ENCODE measurements at places on chromosomes 2 and 18.
A peak's percentile ranks its signal among the peaks of the same experiment; 100 is the strongest.

GRCh38 chr2:33497221-33497650 lies 20.8 kb downstream of the RASGRP3 start:
- H3K27me3 ChIP-seq: no peaks in the 10 kb centered on the region
- DNase-seq: no peak
- H3K36me3 ChIP-seq: no peaks in the 10 kb centered on the region

- no peaks in the 10 kb centered on the region for H3K36me3 ChIP-seq
- H3K27me3 ChIP-seq: no peaks in the 10 kb centered on the region
- H3K4me3 ChIP-seq: no peak overlapping the region
- H3K27ac ChIP-seq: no peak overlapping the region
- no peak for DNase-seq
- no peaks in the 10 kb centered on the region for H3K4me1 ChIP-seq
Observed at GRCh38 chr2:217097346-217097745, 237.5 kb upstream of the TNP1 start.

GRCh38 chr2:67613227-67613626 lies 216.1 kb downstream of the ETAA1 start:
- H3K4me3 ChIP-seq: no peak overlapping the region
- H3K27me3 ChIP-seq: no peaks in the 10 kb centered on the region
- H3K4me1 ChIP-seq: no peaks in the 10 kb centered on the region
- H3K36me3 ChIP-seq: no peaks in the 10 kb centered on the region
- no peak overlapping the region for H3K27ac ChIP-seq
- DNase-seq: no peak

DNA sequence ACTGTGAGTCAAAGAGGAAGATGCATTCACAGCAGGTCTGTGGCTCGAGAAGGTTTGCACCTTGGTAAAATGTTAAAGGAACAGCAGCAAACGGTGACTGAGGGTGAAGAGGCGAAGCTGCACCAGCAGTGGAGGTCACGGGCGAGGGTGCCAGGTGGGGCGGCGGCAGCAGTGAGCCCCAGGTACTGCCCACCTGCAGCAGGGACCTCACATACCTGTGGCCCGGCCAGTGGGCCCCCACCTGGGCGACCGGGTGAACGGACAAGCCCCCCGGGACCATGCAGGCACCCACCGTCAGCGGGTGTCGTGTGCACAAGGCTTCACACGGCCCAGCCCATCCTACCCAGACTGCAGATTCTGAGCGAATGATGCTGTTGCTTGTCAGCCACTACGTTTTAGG lies 23.6 kb upstream of the KCNG2 start:
- no peaks in the 10 kb centered on the region for H3K4me1 ChIP-seq
- peaks cover 12% of the 10 kb centered on the region for H3K27me3 ChIP-seq
- peaks cover 7% of the 10 kb centered on the region for H3K36me3 ChIP-seq
- no peak overlapping the region for H3K4me3 ChIP-seq

- no peak overlapping the region for H3K4me3 ChIP-seq
- H3K4me1 ChIP-seq: no peaks in the 10 kb centered on the region
- DNase-seq: no peak
- peaks cover 2% of the 10 kb centered on the region for H3K27me3 ChIP-seq
- H3K36me3 ChIP-seq: no peaks in the 10 kb centered on the region
Observed at GRCh38 chr18:78540636-78541529, 438.7 kb upstream of the SALL3 start.

GRCh38 chr2:65050931-65051330 lies 5.3 kb upstream of the CEP68 start:
- H3K4me3 ChIP-seq: no peak overlapping the region
- no peak overlapping the region for H3K27ac ChIP-seq
- H3K27me3 ChIP-seq: no peaks in the 10 kb centered on the region
- DNase-seq: no peak

- peaks cover 9% of the 10 kb centered on the region for H3K4me1 ChIP-seq
- no peaks in the 10 kb centered on the region for H3K36me3 ChIP-seq
- no peak overlapping the region for H3K4me3 ChIP-seq
- H3K27ac ChIP-seq: no peak overlapping the region
- DNase-seq: no peak
- no peaks in the 10 kb centered on the region for H3K27me3 ChIP-seq
Observed at GRCh38 chr2:214203214-214203613, 207.6 kb upstream of the VWC2L start.

GRCh38 chr2:136024616-136025015 lies 39.2 kb upstream of the DARS1 start:
- peak overlapping the region; percentile 88 for H3K27ac ChIP-seq
- peaks cover 3% of the 10 kb centered on the region for H3K27me3 ChIP-seq
- no peak for DNase-seq
- H3K4me1 ChIP-seq: peaks cover 29% of the 10 kb centered on the region
- H3K4me3 ChIP-seq: peak overlapping the region; percentile 78

DNA sequence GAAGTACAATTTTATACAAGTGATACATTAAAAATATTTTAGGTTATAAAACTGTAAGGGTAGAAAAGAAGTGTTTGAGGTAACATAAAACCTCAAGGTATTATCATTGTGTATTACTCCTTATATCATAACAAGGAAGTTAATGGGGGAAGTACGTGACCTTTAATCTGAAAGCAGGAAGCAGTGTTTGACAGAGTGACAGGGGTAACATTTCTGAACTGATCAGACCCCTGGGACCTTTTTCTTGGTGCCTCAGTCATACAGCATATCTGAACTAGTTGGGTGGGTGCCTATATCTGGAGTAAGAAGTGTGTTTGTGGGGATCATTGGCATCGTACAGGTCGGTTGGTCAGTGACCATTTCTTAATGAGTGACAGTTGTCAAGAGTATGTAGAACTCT lies 43.0 kb downstream of the MALT1 start:
- H3K4me1 ChIP-seq: no peaks in the 10 kb centered on the region
- H3K27me3 ChIP-seq: no peaks in the 10 kb centered on the region
- no peaks in the 10 kb centered on the region for H3K36me3 ChIP-seq
- no peak overlapping the region for H3K4me3 ChIP-seq
- DNase-seq: no peak
- H3K27ac ChIP-seq: no peak overlapping the region
